Stimulated activated CD4-positive, alpha-beta T cell treated with anti-CD3 and anti-CD28 coated beads, Interleukin-4, amount 100 ng/mL, for 48 hours (primary cell): ENCODE measurements at places on chromosomes 1 and 21.
A peak's percentile ranks its signal among the peaks of the same experiment; 100 is the strongest.

GRCh38 chr1:219906924-219907771, 21.2 kb downstream of the SLC30A10 start:
- no peak for DNase-seq

DNA sequence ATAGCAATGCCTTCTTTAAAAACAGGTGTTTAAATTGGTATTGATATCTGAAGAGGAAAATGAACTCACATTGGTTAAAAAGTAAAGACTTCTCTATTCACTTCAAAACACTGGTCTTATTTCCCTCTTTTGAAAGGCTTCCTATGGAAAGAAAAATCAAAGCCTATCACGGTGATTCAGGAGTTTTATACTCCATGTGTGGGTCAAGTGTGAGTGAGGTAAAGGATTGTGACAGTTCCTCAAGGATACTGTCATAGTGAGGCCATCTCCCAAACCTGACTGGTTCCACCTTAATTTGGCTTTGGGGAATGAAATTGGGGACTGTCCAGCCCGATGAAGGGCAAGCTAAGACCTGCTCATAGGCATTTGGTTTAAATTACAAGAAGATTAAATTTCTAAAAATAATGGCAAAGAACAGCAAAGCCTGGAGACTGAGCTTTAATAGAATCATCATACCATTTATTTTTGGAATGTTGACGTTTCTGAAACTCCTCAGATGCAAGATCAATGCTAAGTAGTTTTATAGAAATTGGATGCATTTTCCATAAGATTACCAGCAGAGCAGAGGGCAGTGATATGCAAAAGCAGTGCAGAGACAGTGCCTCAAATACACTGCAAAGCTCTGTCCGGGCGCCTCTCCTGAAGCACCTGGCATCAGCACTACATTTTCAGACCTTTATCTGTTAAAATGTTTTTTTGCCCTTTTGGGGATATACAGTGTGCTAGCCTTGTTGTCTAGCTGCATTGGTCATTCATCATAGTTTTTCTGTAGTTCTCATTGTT, 302.1 kb upstream of the SGIP1 start:
- DNase-seq, result no peak

- DNase-seq, result no peak
These were observed 1648.4 kb downstream of the KCNT2 start for GRCh38 chr1:194959795-194960194.

GRCh38 chr1:25906644-25907300, 553 bp upstream of the STMN1 start:
- DNase-seq, result no peak

DNA sequence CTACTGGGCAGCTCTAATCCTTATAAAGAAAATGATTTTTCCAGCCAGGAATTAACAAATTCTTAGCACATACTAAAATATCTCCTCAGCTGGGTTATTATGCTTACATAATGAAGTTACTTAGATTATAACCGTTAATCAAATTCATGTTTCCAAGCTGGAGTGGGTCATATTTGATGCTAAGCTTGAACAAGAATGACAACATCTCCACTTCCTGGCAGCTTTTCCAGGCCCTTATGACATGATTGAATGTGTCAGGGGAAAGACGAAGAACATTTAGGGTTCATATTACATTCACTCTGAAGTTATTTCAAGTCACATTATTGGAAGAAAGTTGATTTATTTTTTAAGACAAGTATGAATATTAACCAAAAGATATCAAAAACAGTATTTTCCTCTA, 333.7 kb downstream of the PCP4 start:
- no peak for DNase-seq

- no peak for DNase-seq
These were observed 636.6 kb upstream of the NEGR1 start for GRCh38 chr1:72918940-72919339.

DNA sequence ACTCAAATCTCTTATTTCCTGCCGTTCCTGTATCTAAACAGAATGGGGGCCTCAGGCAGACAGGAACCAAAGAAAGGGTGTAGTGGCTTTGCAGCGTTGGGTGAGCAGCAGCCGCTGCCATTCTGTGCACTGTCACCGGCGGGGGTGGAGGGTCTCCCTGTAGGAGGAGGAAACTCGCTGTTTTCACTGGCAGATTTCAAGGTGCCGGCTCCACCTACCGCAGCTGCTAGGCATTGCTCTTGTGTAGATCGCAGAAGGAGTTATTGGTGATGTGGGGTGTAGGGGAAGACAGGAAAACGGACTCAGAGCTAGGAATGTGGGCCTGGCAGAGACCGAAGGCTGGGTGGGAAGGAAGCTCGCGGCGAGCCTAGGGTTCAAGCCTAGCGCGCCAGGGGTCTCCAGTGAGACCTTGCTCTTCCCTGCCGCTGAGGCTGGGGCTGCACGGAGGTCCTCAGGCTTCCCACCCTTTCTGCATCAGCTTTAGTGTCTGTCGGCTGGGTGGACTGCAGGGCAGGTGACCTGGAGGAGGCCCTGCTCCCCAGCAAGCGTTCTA, 20.8 kb downstream of the ATP5PO start:
- DNase-seq, result peak; percentile 61

DNA sequence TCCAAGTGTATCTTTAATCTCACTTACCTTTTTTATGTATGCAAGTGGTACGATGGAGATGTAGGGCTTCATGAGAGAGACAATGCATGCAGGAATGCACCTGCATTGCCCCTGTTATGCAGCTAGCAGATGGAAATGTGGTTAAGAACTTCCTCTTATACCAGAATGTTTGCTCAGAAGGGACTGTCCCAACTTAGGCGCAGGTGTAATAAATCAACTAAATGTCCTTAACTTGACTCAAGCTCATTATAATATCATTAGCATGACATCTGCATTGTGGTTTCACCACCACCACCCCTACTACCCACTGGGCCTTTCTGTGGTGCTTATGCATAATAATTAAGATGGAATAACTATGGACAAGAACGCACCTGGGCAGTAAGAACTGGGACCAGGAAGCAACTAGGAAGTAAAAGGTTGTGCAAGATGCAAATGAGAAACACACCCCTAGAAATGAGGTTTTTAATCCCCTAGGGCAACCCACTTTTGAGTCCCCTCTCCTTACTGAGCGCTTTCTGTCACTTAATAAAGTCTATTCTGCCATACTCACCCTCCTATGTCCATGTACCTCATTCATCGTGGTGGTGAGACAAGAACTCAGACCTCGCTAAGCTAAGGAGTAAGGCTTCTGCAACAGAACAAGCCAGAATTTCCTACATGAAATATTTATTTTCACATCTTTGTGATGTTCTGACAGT, 1103.3 kb upstream of the B3GALT2 start:
- DNase-seq, result peak; percentile 18

GRCh38 chr1:232655028-232655745, 25.3 kb upstream of the SIPA1L2 start:
- DNase-seq, result no peak

DNA sequence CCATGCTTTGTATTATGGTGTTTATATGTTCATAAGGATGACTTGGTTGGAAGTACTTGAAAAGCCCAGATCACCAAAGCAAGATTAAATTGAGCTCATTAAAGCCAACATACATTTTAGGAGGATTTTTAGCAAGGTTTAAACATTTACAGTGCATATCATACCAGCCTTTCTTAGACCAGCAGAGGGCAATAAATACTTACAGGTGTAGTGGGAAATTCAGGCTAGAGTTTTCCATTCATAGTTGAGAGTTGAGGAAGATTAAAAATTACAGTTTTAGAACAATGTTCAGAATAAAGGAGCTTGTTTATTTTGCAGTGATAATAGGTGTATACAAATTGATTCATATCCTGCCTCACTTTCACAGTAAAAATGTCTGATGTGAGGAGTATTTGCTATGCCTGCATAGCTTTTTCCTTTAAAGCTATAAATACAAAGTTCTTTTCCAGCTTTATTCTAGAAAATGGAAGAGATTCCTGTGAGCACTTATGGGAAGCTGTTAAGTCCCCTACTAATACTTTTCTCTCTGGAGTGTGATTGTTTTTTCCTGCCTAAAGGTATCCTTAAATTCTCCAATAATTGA, 35.3 kb downstream of the DTL start:
- DNase-seq, result no peak

GRCh38 chr1:82337635-82338034, 536.9 kb downstream of the ADGRL2 start:
- no peak for DNase-seq
